A549 treated with dexamethasone at 1 μM for 4 hours (cell line): ENCODE measurements at places on chromosomes 4 and X. TPM values are rescaled to one million over a fixed set of nuclear protein-coding genes. Genes with fewer than 3 reads are reported as not detected.

Gene AMTN
- total RNA-seq: 0.12 to 0.18 TPM in 2 of 5 replicates, not detected in the others

Gene XAGE2
- not detected in 5 replicates for total RNA-seq

Gene CXCL10
- total RNA-seq: 0.08 to 0.12 TPM (median 0.11 TPM) in 3 of 5 replicates, not detected in the others

Gene F8
- 3.9 to 4.6 TPM (median 4.5 TPM) in 5 replicates for total RNA-seq

Gene ZNF157
- total RNA-seq: 0.05 TPM in 2 of 5 replicates, not detected in the others

Gene RTL5
- total RNA-seq: 2.0 to 2.7 TPM (median 2.5 TPM) in 5 replicates

Gene PRMT9
- total RNA-seq: 2.4 to 3.3 TPM (median 2.7 TPM) in 5 replicates

Gene BEND2
- not detected in 5 replicates for total RNA-seq

Gene TEX13D
- total RNA-seq: not detected in 5 replicates

Gene IL13RA1
- 58.6 to 74.1 TPM (median 69.0 TPM) in 5 replicates for total RNA-seq

Gene TMEM184C
- 19.3 to 29.0 TPM (median 27.9 TPM) in 5 replicates for total RNA-seq

Gene PNMA6A
- total RNA-seq: 4.0 to 4.8 TPM (median 4.7 TPM) in 5 replicates

Gene IQCM
- not detected in 5 replicates for total RNA-seq

Gene CT47B1
- not detected in 5 replicates for total RNA-seq

Gene GRIA3
- not detected in 5 replicates for total RNA-seq

Gene MED12
- total RNA-seq: 7.5 to 13.5 TPM (median 12.5 TPM) in 5 replicates

Gene FAM47B
- not detected in 5 replicates for total RNA-seq

Gene PDHA1
- total RNA-seq: 260 to 325 TPM (median 322 TPM) in 5 replicates
